ENCODE measurements at places on chromosomes 3 and 15.

- peak overlapping the region; percentile 97 for H3K27ac ChIP-seq
- H3K4me3 ChIP-seq: peak overlapping the region; percentile 94
- H3K27me3 ChIP-seq: no peaks in the 10 kb centered on the region
- H3K36me3 ChIP-seq: peaks cover 13% of the 10 kb centered on the region
- peaks cover 52% of the 10 kb centered on the region for H3K4me1 ChIP-seq
- peak; percentile 82 for DNase-seq
These were observed 154.1 kb upstream of the GOLIM4 start for GRCh38 chr3:168249550-168250414.

GRCh38 chr15:61195116-61196002 is 33.7 kb downstream of the RORA start:
- no peak for DNase-seq
- no peak overlapping the region for H3K4me3 ChIP-seq
- H3K27ac ChIP-seq: no peak overlapping the region
- H3K36me3 ChIP-seq: no peaks in the 10 kb centered on the region
- peaks cover 33% of the 10 kb centered on the region for H3K27me3 ChIP-seq

DNA sequence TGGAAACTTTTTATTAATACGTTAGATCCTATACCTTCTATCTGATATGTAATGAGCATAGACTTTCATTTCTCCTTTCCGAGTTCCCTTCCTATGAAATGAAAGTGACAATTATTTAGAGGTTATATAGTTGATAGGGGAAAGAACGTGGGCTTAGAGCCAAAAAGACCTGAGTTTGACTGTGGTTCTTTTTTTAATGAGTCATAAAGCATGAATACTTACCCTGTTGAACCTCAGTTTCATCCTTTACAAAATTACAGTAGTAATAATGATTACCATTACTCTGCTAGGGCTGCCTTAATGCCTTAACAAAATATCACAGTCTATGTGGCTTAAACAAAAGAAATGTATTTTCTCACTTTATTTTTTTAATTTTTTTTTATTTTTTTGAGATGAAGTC is 75.9 kb downstream of the AGBL1 start:
- H3K27me3 ChIP-seq: peaks cover 8% of the 10 kb centered on the region
- no peaks in the 10 kb centered on the region for H3K36me3 ChIP-seq
- H3K4me3 ChIP-seq: no peak overlapping the region
- DNase-seq: no peak

DNA sequence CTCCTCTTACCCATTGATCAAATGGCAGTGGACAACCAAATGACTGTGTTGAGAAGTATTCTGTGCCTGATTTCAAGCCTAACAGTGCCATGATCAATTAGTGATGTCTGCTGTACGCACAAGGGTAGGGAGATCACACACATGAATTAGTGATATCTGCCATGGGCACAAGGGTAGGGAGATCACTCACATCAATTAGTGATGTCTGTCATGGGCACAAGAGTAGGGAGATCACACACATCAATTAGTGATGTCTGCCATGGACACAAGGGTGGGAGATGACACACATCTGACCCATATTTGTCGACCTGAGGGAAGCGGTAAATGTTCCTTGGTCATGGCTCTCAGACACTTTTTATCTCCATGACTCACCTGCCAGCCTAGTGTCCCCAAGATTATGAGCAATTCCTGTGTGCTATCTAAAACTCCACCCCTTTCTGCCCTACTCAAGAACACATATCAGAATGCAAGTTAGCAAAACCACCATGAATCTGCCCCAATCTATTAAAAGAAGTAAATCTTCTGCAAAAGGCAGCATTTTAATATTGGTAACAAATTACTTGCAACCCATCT is 165.0 kb downstream of the NTRK3 start:
- no peak for DNase-seq
- H3K27ac ChIP-seq: no peak overlapping the region
- H3K36me3 ChIP-seq: no peaks in the 10 kb centered on the region
- peaks cover 20% of the 10 kb centered on the region for H3K4me1 ChIP-seq
- peaks cover 9% of the 10 kb centered on the region for H3K27me3 ChIP-seq

DNA sequence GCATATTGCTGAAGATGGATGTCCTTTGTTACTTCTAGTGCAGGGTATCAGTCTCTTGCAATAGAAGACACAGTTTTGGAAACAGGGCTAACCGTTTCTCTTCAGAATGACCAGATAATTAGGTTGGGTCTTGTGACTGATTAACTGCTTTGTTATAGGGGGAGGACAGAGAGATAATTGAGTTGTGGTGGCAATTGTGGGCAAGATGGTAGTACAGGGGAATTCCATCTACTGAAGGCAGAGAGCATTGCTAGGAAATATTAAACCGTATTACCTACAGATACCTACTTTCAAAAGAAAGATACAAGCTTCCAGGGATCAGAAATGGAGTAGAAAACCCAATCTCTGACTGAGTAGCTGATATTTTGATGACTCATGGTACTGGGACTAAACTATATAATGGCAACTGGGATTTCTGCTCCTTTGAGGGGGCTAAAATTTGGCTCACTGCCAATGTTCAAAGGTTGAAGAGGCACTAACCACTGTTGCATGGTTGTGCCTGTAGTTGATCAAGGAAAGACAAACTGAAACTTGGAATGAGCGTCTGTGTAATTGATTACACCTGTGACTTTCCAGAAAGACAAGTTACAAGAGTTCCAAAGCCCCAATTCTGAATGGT is 4.2 kb downstream of the PRR23B start:
- no peak overlapping the region for H3K4me3 ChIP-seq
- peaks cover 6% of the 10 kb centered on the region for H3K36me3 ChIP-seq
- DNase-seq: no peak
- H3K4me1 ChIP-seq: no peaks in the 10 kb centered on the region
- H3K27me3 ChIP-seq: no peaks in the 10 kb centered on the region
- no peak overlapping the region for H3K27ac ChIP-seq

DNA sequence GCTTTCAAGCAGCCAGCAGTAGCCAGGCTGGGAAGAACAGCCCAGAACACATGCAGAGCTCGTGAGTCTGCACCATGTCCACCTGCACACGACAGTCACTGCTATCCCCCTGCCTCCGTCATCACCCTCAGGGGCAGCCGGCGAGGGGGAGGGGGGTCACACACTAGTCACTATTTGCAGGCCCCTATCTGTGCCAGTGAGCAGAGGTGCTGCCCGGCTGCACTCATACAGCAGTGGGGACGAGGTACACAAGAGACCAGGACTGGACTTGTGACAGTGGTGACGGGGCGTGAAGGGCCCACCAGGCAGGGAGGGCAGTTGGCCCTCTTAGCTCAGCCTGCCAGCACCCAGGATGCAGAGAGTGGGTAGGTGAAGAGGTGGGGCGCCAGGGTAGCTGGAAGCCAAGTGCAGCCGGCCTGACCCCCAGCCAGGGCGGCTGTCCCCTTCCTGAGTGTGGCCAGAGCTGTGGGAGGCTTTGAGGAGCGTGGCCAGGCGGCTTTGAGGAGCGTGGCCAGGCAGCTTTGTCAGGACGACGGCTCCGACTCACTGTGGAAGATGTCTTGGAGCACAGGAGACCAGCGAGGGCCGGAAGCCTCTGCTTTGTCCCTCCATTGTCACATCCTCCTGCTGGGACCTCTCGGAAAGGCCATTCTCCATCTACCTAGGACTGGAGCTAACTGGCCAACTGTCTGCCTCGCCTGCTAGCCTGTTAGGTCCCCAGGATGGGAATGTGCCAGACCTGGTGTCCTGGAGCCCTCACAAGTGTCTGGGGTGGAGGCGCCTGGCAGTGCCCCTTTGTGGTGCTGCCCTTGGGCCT is 52.1 kb upstream of the FGD5 start:
- no peak overlapping the region for H3K4me3 ChIP-seq
- no peak overlapping the region for H3K27ac ChIP-seq
- H3K27me3 ChIP-seq: peaks cover 2% of the 10 kb centered on the region
- no peaks in the 10 kb centered on the region for H3K4me1 ChIP-seq

- no peak for DNase-seq
- H3K4me1 ChIP-seq: peaks cover 9% of the 10 kb centered on the region
- H3K27ac ChIP-seq: no peak overlapping the region
- H3K4me3 ChIP-seq: no peak overlapping the region
- H3K27me3 ChIP-seq: peaks cover 26% of the 10 kb centered on the region
These were observed 180.5 kb downstream of the FOXB1 start for GRCh38 chr15:60184579-60184978.

Data from mesothelial cell of epicardium (in vitro differentiated cells).